Muscle of leg (tissue), 16 donors: ENCODE measurements at places on chromosomes 3 and 15. TPM values are rescaled to one million over a fixed set of nuclear protein-coding genes. Genes with fewer than 3 reads are reported as not detected.
A peak's percentile ranks its signal among the peaks of the same experiment; 100 is the strongest.

DNA sequence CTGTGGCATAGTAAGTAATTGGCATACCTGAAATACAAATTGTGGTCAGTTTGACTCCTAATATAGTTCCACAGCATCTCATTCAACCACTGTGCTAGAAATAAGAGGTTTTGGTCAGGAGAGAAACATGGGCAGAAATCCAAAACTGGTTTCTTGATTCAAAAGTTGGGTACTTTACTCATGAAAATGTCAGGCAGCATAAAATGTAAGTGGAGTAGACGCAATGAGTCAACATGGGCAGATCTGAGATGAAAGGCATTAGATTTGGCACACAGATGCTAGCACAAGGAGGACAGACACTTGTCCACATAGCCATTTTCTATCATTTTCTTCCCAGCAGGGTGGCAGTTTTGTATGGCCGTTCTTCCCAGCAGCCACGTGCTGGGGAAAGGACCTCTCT is 255.8 kb upstream of the CDIN1 start:
- no peaks in the 10 kb centered on the region for H3K4me1 ChIP-seq
- no peak for DNase-seq
- H3K27me3 ChIP-seq = no peaks in the 10 kb centered on the region
- no peak overlapping the region for H3K27ac ChIP-seq
- no peak overlapping the region for H3K4me3 ChIP-seq
- no peaks in the 10 kb centered on the region for H3K36me3 ChIP-seq

DNA sequence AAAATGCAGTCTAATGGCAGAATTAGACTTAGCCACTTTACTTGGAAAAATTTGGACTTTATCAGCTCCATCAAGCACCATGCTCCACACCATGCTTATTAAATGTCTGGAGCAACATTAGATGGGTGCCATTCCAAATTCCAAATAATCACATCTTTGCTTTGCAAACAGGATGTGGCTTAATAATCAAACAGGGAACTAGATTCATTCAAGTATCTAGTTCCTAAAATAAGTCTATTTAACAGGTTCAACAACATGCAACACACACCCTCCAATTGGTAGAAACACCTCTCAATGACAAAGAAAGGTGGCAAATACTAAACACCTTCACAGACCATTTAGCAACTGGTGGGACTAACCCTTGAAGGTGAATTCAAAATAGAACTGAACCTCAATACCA is 3.5 kb downstream of the HEXA start:
- DNase-seq = no peak
- no peak overlapping the region for H3K4me3 ChIP-seq
- no peaks in the 10 kb centered on the region for H3K27me3 ChIP-seq
- no peak overlapping the region for H3K27ac ChIP-seq
- peaks cover 15% of the 10 kb centered on the region for H3K36me3 ChIP-seq

DNA sequence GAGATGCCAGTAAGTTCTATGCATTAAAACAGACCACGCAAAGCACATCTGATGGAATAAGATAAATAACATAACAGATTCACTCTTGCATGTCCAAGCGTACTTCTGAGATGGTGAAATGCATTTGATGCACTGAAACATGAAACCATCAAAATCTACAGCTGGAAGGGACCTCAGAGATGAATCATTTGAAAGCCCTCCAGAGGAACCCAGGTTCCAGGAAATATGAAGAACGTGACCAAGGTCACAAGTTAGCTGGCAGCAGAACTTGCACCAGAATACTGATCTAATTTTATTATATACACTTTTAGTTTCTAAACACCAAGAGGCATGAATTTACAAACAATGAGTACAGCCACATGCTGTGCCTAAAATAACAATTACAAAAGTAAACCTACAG is 957.1 kb downstream of the FHIT start:
- peak; percentile 78 for DNase-seq
- no peak overlapping the region for H3K4me3 ChIP-seq
- H3K27ac ChIP-seq = no peak overlapping the region
- peaks cover 2% of the 10 kb centered on the region for H3K4me1 ChIP-seq
- H3K27me3 ChIP-seq = no peaks in the 10 kb centered on the region

GRCh38 chr3:8954938-8955763 is 8.1 kb downstream of the RAD18 start:
- no peak for DNase-seq
- peaks cover 3% of the 10 kb centered on the region for H3K36me3 ChIP-seq
- no peaks in the 10 kb centered on the region for H3K4me1 ChIP-seq
- no peaks in the 10 kb centered on the region for H3K27me3 ChIP-seq
- H3K27ac ChIP-seq = no peak overlapping the region
- H3K4me3 ChIP-seq = no peak overlapping the region

GRCh38 chr3:195259154-195259474 is 11.8 kb downstream of the XXYLT1 start:
- DNase-seq = no peak
- peak overlapping the region; percentile 64 for H3K4me3 ChIP-seq
- H3K4me1 ChIP-seq = peaks cover 36% of the 10 kb centered on the region
- peak overlapping the region; percentile 92 for H3K27ac ChIP-seq
- H3K27me3 ChIP-seq = no peaks in the 10 kb centered on the region

- no peaks in the 10 kb centered on the region for H3K27me3 ChIP-seq
- no peaks in the 10 kb centered on the region for H3K4me1 ChIP-seq
- H3K36me3 ChIP-seq = no peaks in the 10 kb centered on the region
- DNase-seq = no peak
- H3K27ac ChIP-seq = no peak overlapping the region
Measured at GRCh38 chr3:190554197-190554596, 40.3 kb downstream of the IL1RAP start.

- no peak overlapping the region for H3K4me3 ChIP-seq
- DNase-seq = no peak
- no peaks in the 10 kb centered on the region for H3K27me3 ChIP-seq
- no peaks in the 10 kb centered on the region for H3K36me3 ChIP-seq
Measured at GRCh38 chr3:19226479-19226878, 78.2 kb downstream of the KCNH8 start.

- H3K4me1 ChIP-seq = no peaks in the 10 kb centered on the region
- H3K36me3 ChIP-seq = peaks cover 7% of the 10 kb centered on the region
- H3K4me3 ChIP-seq = no peak overlapping the region
- no peaks in the 10 kb centered on the region for H3K27me3 ChIP-seq
Measured at GRCh38 chr15:49645941-49646340, 25.1 kb downstream of the DTWD1 start.

GRCh38 chr3:136193278-136194054 is 2.7 kb downstream of the MSL2 start:
- H3K4me3 ChIP-seq = peak overlapping the region; percentile 86
- no peaks in the 10 kb centered on the region for H3K36me3 ChIP-seq
- H3K27me3 ChIP-seq = no peaks in the 10 kb centered on the region
- DNase-seq = peak; percentile 46

GRCh38 chr15:66855041-66855440 is 153.0 kb downstream of the SMAD6 start:
- no peaks in the 10 kb centered on the region for H3K36me3 ChIP-seq
- H3K4me1 ChIP-seq = peaks cover 20% of the 10 kb centered on the region
- H3K27me3 ChIP-seq = peaks cover 13% of the 10 kb centered on the region
- H3K27ac ChIP-seq = no peak overlapping the region

- no peaks in the 10 kb centered on the region for H3K36me3 ChIP-seq
- no peaks in the 10 kb centered on the region for H3K27me3 ChIP-seq
- no peak for DNase-seq
- no peak overlapping the region for H3K27ac ChIP-seq
Measured at GRCh38 chr3:65277798-65278197, 590.0 kb upstream of the ADAMTS9 start.

DNA sequence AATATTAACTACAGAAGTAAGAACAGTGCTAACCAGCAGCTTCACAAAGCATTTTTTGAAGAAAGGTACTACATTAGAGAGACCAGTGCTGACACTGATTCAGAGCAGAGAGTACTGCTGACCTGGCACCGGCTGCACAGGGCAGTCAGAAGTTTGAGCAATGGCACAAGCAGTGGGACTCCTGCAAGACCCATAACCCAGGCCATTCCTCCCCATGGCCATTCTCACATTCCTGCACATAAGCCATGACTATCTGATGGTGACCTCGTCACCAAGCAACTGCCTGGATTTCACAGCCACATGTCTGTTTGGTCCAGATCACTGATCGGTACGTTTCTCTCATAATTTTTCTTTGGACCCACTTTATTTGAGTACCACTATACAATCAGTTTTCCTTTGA is 88.7 kb downstream of the GPR156 start:
- H3K4me3 ChIP-seq = no peak overlapping the region
- no peaks in the 10 kb centered on the region for H3K27me3 ChIP-seq
- no peak overlapping the region for H3K27ac ChIP-seq
- peaks cover 4% of the 10 kb centered on the region for H3K36me3 ChIP-seq

Gene MTHFS
- 12.4 TPM for total RNA-seq

Gene KBTBD13
- total RNA-seq = 1.6 TPM

Gene TLR9
- 0.09 TPM for total RNA-seq

Gene STRA6
- 0.40 TPM for total RNA-seq

Gene FAM3D
- total RNA-seq = 0.09 TPM

Gene ATP13A5
- 0.09 TPM for total RNA-seq

Gene SV2B
- total RNA-seq = 3.1 TPM
